ENCODE measurements at places on chromosomes 4 and X.

DNA sequence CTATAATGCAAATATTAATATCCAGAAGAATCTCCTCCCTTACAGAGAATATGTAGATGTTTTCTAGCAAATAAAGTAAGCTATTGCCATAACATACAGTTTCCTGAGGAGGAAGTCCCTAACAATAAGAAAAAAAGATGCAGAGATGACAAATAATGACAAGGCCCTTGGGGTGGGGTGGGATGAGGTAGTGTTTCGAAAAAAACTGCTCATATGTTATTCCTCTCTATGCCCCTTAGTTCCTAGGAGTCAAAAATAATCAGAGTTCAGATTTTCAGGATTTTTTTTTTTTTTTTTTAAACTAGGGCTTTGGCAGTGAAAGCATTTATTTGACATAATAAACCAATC is 99.0 kb downstream of the ZAR1 start:
- no peak for DNase-seq

DNA sequence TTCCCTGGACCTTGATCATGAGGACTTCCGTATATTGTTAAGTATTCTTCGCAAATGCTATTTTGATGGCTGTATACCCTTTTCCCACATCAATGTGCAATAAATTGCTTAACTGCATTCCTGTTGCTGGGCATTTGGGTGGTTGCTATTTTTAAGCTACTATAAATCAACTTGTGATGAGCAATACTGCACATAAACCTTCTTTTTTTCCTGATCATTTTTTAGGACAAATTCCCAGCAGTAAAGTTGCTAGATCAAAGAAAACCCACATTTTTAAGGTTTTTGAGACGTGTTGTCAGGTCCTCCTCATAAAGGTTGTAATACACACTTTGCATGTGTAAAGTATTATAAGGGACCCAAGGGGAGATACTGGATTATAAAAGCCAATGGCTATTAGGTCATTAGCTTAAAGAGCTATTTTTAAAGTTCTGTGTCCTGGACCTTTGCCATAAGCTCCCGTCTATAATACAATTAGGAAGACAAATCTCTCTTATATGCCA is 35.6 kb downstream of the LIMCH1 start:
- no peak for DNase-seq

DNA sequence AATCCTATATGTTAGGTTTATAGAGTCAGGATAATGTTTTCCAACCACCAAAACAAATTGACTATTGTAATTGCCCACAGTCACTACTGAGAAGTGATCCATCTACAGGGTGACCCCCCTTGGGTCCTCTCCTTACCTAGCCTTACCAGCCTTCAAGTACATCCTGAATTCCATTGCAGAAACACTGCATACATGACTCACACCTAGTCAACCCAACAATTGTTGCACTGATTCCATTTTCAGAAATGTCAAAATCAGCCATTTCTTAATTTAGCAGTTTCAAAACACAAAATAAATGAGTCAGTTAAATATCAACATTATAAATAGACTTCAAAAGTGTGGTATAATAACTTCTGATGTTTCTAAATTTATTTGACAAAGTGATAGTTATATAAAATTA is 106.3 kb upstream of the TNIP3 start:
- no peak for DNase-seq

GRCh38 chrX:9055354-9055753 is 21.4 kb upstream of the FAM9B start:
- DNase-seq = no peak

DNA sequence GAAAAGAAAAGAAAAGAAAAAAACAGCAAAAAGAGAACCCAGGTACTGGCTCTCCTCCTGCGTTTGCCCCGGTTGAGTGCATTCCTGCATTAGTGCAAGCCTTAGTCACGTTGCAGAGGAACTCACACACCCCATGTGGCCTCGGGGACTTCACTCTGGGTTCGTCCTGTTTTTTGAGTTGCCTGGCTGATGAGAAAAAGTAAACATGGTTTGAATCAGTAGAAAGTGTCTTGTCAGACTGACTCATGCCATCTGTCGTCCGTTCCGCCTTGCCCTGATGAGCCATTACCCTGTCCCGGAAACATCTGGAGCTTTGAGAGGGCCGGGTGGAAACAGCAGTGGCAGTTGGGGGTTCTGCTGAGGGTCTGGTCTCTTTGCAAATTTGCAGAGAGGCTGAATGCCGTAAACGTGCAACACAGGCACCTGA is 16.3 kb downstream of the CD99 start:
- peak; percentile 88 for DNase-seq

- no peak for DNase-seq
Observed at GRCh38 chrX:10597871-10598270, 22.5 kb downstream of the MID1 start.

GRCh38 chr4:29128810-29129209 is 1591.4 kb upstream of the PCDH7 start:
- DNase-seq = no peak

GRCh38 chr4:5945936-5946335 is 53.0 kb upstream of the CRMP1 start:
- DNase-seq = no peak

- DNase-seq = peak; percentile 87
Observed at GRCh38 chrX:2710041-2710840, 19.1 kb downstream of the CD99 start.

GRCh38 chr4:153324046-153324445 is 20.4 kb upstream of the MND1 start:
- DNase-seq = no peak

DNA sequence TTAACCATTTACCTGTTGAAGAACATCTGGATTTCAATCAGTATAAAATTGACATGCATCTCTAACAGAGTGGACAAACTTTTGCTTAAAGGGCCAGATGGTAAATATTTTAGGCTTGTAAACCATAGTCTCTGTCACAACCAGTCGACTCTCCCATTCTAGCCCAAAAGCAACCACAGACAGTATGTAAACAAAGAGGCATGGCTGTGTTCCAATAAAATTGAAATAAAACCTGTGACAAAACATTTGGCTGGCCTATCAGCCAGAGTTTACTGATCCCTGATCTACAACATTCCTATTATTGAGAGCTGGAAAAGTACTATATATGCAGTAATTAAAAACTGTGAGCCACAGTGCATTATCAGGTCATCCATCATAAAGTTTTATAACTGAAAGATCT is 3.2 kb downstream of the CENPC start:
- no peak for DNase-seq

GRCh38 chr4:21989351-21989750 is 40.8 kb upstream of the KCNIP4 start:
- DNase-seq = no peak

GRCh38 chr4:33914386-33914785 is 2329.9 kb downstream of the ARAP2 start:
- no peak for DNase-seq

DNA sequence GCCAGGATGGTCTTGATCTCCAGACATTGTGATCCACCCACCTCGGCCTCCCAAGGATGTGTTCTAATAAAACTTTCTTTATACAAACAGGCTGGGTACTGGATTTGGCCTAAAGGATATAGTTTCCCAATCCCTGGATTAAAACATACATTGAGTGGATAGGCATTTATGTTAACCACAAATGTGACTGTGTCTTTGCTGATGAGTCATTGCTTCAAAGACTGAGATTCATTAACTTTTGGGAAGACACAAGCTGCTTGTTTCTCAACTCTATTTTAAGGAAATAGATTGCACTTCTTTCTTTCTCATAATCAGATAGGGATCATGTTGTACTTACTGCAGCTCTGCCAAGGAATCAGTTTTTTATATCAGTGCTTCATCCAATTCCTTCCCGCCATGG is 131.3 kb upstream of the AGA start:
- DNase-seq = no peak

DNA sequence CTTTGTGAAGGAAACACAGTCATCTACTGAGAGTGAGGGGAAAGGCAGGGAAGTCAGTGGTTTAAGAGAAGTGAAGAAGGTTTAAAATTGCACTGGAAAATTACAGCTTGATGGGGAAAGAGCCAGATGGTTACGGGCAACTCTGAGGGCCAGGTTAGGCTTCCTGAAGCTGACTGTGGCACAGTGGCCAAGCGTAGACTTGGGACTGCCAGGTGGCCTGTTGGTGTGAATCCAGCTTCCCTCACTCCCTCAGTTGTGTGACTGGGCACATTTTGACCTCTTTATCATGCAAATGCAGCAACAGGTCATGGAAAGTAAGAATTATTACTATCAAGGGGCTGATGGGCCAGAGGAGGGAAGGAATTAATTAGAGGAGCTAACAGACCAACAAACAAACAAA is 390.1 kb downstream of the UNC5C start:
- DNase-seq = no peak

- DNase-seq = no peak
Observed at GRCh38 chr4:66404141-66404540, 733.9 kb upstream of the EPHA5 start.

- no peak for DNase-seq
Observed at GRCh38 chr4:153906231-153906630, 117.3 kb upstream of the SFRP2 start.

DNA sequence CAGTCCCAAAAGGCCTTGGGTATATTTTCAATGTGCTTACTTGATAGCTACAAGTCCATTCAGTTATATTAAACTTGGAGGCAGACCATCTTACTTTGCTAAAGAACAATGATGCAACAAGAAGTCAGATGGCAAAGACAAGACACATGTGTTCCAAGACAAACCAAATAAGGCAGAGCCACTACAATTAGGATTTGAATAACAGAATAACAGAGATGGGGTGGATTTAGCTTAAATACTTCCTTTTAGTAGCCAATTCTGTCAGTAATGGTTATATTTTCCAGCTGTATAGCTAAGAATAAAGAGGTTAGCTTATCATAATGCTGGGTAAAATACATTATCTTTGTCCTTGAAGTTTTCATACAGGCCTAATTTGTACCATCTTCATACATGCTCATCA is 37.7 kb upstream of the FRAS1 start:
- DNase-seq = no peak

GRCh38 chr4:54609310-54609709 is 48.4 kb upstream of the KIT start:
- no peak for DNase-seq

DNA sequence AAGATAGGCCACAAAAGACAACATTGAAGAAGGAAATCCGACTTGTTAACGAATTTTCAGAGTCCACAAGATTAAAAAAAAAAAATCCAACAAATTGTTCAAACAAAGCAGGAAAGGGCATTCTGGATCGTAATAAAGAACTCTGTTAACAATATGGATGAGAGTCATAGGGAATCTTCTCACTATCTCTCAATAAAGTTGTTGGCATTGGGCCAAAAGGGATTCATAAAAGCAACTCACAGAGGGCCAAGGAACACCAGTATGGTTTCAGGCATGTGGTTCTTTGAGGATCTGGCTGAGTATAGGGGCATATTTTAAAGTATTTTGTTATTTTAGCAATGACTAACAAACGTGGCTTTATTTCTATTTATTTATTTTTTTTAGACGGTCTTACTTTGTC is 49.5 kb downstream of the SHISA3 start:
- no peak for DNase-seq

GRCh38 chr4:74640111-74640903 is 154.0 kb downstream of the BTC start:
- no peak for DNase-seq

DNA sequence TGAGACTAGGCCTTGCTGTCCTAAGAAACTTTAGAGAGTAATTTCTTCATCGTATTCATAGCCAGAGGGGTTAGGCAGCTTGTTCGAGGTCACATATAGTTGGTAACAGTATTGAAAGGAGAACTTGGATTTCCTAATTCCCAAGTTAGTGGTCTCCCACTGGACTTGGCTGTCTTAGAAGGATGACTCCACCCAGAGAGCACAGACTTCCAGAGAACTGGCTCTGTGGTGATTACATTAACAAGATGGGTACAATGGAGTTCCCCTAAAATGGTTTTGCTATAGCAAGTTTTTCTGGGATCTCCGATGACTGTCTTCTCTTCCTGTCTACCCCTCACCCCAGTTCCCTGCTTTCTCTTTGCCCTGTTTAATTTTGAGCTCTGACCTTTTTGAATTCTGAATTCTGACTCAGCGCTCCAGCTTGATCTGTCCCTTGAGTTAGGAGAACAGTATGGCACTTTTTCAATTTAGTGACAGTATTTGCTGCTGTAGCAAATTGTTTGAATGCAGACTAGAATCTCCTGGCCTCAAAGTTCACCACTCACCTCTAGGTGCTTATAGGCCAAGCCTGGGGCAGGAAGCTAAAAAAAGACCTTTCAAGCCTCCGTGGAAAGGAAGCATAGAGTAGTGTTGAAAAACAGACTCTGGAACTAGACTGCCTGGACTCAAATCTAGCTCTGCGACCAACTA is 6.9 kb downstream of the MSN start:
- DNase-seq = peak; percentile 59

DNA sequence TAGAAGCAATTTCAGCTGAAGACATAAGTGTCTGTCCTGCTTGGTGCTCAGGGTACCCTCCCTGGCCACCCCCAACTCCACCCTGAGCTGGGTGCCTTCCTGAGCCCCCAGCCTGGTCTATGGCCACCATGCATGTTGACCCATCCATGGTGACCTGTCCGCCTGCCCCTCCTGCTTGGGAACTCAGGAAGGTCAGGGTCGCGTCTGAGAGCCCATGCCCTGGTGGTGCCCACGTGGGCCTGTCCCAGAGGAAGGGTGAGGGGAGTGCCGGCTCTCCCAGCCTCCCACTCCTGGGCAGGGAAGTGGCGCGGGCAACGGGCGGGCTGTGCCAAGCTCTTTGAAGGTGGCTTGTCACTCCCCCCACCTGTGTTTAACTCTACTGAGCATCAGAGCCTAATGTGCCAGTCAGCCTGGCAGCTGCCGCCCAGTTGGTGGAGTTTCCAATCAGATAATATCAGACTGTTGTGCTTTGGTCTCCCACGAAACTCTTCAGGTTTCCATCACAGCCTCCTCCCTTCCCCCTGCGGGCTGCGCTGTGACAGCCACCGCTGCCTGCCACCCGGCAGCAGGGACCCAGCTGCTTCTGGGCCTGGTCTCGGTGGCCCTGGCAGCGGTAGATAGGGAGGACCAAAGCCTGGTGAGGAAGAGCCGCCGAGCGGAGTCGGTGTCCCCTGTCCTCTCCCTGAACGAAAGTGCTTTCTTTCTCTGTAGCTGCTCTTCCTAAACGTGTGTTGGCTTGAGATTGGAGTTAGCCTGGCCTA is 4.8 kb downstream of the SH3BP2 start:
- DNase-seq = peak; percentile 64

- DNase-seq = no peak
Observed at GRCh38 chrX:10756441-10756840, 136.1 kb upstream of the MID1 start.

DNA sequence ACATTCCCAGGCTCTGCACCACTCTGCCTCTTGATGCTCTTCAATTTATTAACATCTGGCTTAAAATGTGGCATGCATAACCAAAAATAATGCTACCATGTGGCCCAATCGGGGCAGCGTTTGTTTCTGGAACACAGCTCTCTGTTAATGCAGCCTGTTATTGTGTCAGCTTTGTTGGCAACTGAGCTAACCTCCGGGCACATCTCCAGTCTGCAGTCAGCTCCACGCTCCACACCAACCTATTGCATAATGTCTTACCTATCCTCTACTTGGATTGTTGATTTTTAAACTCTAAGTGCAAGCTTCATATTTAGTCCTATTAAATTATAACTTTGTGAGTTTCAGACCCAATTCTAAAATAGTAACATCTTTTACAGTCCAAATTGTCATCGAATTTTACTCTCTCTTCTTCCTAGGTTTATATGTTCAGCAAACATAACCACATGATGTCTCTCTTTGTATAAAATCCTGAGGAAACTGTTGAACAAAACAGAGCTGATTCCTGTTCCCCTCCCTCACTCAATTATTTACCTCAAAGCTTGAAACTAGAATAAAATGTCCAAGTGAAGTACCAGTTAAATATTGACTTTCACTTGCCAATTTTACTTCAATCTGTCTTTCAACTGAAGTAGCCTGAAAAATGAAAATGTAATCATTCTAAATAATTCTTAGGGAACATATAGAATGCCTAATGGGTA is 92.2 kb upstream of the RAPGEF2 start:
- DNase-seq = no peak
